ENCODE measurements at places on chromosomes 3 and 15.

DNA sequence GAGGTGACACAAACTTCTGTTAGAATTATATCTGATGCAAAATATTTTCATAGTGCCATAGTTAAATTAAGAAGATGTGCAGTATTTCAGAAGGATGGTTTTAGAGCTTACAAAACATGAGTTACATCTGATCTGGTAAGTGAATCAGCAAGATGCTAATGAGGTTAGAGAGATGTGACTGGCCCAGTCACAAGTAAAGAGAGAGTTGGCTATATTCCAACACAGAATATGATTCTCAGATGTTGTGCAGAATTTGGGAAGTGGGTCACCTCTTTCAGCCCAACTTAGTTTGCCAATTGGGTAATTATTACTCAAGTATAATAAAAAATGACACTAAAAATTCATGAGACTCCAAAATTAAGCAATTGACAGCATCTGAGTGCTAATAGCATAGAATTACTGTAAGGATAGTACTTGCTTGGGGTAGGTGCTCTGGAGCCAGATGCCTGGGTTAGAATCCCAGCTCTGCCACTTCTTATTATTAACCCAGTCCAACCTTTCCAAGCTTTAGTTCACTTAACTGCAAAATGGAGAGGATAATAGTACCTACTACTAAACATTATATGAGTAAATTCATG, 30.8 kb downstream of the P2RY1 start:
- DNase-seq: no peak

- DNase-seq: no peak
These were observed 22.0 kb downstream of the TGFBR2 start for GRCh38 chr3:30628205-30628900.

DNA sequence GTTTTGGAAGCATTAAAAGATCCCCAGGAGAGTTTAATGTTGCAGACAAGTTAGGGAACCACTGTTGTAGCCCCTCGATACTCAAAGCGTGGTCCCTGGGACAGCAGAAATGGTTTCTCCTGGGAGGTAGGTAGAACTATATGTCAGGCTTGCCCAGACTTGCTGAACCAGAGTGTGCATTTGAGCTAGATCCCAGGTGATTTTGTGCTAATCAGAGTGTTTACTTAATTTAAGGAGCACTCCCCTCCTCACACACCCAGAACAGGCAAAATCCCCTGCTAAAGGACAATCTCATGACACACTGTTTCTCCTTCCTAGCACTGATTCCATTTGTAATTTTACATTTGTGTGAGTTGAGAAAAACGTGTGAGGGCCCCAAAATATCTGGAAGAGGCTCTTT, 24.3 kb downstream of the LMCD1 start:
- DNase-seq: no peak

DNA sequence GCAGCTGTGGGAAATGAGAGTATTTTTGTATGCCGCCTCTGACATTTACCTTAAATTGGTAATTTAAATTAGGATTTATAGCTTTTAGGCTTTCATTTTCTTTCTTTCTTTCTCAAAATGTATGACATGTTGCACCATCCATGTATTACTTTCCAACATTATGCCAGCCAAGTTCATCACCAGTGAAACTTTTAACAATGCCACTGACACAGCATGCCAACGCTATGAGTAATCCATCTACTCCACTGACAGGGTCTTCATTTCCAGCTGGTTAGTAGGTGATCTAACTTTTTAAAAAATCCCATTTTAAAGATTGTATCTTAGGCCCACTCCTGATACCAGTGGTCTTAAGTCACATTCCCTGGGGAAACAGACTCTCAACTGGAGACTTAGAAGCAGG, 21.8 kb upstream of the CLDN16 start:
- DNase-seq: no peak

- DNase-seq: peak; percentile 39
These were observed 588 bp upstream of the VIPR1 start for GRCh38 chr3:42501681-42502428.

- no peak for DNase-seq
These were observed 384 bp downstream of the KNL1 start for GRCh38 chr15:40594429-40594836.

DNA sequence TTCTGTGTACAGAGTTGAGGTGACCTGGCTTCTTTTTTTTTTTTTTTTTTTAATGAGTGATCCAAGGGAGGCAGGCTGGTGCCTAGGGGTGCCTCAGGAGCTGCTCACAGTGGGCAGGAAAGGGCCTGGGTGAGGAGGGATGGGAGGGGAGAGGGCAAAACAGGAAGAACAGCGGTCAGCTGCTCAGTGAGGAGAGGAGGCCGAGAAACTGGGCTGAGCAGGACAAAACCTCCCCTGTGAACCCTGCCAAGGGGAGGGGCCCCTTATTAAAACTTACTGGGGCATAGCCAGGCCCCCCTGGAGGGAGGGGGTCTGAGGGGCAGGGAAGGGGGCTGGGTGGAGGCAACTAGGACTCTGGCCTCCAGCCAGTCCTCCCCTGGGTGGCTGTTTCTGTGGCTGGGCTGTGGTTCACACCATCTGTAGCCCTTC, 3.5 kb downstream of the PLEKHO2 start:
- DNase-seq: no peak

GRCh38 chr3:161014843-161015749, 90.1 kb downstream of the B3GALNT1 start:
- no peak for DNase-seq

- DNase-seq: no peak
These were observed 155.2 kb upstream of the UBE2E1 start for GRCh38 chr3:23650371-23651140.

GRCh38 chr3:87203809-87204208, 23.3 kb upstream of the CHMP2B start:
- DNase-seq: no peak

- DNase-seq: no peak
These were observed 90.3 kb downstream of the FMN1 start for GRCh38 chr15:33104212-33104611.

DNA sequence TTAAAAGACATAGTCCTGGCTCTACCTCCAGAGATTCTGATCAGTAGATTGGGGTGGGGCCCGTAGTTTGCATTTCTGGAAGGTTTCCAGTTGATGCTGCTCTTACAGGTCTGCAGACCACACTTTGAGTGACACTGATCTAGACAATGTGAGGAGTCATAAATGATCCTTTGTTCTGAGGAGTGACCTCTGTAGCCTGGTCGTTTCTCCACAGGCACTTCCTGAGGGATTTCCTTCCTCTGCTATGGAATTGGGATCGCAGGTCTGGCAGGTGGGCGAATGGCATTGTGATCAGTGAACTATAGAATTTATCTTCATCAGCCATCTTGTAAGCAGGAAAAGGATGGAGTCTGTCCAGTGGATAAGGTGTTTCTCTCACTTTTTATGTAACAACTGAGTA, 5.5 kb downstream of the GFM1 start:
- DNase-seq: no peak

- no peak for DNase-seq
These were observed 254.1 kb upstream of the CTDSPL start for GRCh38 chr3:37607604-37608003.

GRCh38 chr15:51075826-51076523, 18.7 kb downstream of the TNFAIP8L3 start:
- no peak for DNase-seq

DNA sequence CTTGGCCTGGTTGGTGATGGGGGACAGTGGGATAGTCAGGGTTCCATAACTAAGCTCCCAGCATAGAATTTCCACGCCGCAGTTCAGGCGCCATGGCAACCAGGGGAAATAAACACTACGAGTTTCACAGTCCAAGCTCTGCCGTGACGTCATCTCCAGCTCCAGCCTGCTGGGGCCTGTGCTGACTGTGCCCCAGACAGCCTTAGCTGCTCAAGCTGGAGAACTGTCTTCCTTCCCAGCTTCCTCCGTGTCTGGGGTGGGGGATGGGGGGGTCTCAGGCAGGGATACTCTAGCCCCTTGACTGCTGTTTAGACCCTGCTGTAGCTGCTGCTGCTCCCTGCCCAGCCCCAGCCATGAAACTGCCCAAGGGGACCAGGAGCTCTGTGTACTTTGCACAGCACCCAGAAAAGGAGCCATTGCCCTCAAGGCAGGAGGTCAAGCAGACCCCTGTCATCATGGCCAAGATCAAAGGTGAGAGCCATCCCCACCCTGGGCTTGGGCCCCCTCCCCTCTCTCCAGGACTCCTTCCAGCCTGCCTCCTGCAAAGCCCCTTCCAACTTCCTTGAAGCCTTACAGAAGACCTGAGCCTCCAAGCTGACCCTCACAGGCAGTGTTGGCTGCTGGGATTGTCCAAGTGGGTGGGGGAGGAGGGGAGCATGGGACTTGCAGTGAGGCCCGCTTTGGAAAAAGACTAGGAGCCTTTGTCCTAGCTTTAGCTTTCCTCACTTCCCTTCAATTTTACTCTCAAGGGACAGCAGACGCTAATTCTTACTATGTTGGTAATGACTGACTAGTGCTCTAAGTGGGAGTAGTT, 11.4 kb upstream of the CSPG4 start:
- DNase-seq: no peak

- no peak for DNase-seq
These were observed 19.5 kb downstream of the SIAH2 start for GRCh38 chr3:150743508-150743907.

DNA sequence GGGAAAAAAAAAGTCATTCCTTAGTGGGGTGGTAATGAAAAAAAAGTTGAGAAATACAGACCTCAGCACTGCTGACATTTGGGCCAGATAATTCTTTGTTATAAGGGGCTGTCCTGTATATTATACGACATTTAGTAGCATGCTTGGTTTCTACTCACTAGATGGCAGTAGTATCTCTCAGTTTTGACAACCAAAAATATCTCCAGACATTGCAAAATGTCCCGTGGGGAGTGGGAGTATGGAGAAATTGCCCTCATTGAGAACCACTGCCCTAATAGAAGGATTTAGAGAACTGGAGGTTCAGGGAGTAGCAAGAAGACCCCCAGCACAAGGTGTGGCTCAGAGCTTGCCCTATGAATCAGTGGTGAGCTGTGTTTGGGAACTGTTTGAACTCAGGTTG, 28.6 kb upstream of the TEX264 start:
- no peak for DNase-seq

GRCh38 chr15:59543721-59544547, 67.6 kb upstream of the GCNT3 start:
- no peak for DNase-seq

DNA sequence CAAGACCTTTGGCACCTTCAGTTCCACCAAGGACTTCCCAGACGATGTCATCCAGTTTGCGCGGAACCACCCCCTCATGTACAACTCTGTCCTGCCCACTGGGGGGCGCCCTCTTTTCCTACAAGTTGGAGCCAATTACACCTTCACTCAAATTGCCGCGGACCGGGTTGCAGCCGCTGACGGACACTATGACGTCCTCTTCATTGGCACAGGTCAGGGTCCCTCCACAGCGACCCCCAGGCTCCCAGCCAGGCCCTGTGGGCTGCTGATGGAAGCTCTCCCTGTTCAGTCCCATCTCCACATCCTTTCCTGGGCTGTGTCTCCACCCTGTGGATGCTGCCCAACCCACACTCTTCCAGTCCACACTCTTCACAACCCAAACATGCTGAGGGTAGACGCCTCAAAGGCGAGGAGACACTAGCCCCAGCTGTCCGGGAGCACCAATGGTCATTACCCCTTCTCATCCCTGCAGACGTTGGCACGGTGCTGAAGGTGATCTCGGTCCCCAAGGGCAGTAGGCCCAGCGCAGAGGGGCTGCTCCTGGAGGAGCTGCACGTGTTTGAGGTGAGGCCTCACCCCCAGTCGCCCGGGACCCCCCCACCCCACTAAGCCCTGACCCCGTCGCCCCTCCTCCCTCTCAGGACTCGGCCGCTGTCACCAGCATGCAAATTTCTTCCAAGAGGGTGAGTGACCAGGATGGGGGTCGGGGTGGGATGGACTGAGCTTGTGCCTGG, 4.3 kb upstream of the LSMEM2 start:
- peak; percentile 70 for DNase-seq

DNA sequence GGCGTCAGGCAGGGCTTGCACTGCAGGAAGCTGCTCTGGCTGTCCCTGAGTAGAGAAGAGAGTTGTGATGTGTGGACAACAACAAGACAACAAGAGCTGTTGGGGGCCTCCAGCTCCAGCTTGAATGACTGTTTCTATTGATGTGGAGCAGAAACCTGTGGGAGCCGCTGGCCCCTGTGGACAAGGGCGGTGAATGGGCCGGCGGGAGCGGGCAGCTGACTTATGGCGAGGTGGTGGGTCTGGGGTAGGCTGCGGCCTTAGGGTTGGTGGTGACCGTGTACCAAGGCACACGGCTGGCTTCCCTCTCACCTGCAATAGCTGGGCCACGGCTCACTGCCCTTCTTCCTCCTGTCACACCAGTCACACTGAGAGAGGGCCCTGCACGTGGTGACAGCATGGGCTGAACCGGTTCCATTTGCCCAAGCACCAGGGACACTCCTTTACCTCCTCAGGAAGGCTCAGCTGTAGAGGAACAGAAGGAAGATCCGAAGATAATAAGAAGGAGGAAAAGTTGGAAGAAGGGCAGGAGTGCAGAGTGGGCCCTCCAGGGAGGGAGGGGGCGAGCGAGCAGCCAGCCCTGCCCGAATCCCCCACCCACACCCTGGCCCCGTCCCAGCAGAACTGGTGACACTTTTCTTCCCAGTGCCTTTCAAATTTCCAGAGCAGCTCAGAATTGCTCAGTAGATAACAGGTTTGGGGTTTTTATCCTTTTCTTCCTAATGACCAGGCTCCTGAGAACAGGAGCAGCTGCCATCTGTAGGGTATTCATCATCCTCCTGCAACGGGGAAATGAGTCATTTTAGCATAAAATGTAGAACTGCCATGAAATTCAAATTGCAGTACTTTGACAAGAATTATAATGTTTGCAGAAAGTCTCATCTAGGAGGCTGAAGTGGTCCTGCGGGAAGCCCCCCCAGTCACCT, 136.9 kb downstream of the TJP1 start:
- no peak for DNase-seq

- no peak for DNase-seq
These were observed 17.8 kb downstream of the HERC1 start for GRCh38 chr15:63815796-63816533.

- DNase-seq: no peak
These were observed 34.9 kb upstream of the GAP43 start for GRCh38 chr3:115588201-115589115.

GRCh38 chr3:60575718-60576272, 675.5 kb downstream of the FHIT start:
- DNase-seq: no peak
